Cardiac muscle cell (in vitro differentiated cells and primary cell): ENCODE measurements at places on chromosomes 11 and 22.

DNA sequence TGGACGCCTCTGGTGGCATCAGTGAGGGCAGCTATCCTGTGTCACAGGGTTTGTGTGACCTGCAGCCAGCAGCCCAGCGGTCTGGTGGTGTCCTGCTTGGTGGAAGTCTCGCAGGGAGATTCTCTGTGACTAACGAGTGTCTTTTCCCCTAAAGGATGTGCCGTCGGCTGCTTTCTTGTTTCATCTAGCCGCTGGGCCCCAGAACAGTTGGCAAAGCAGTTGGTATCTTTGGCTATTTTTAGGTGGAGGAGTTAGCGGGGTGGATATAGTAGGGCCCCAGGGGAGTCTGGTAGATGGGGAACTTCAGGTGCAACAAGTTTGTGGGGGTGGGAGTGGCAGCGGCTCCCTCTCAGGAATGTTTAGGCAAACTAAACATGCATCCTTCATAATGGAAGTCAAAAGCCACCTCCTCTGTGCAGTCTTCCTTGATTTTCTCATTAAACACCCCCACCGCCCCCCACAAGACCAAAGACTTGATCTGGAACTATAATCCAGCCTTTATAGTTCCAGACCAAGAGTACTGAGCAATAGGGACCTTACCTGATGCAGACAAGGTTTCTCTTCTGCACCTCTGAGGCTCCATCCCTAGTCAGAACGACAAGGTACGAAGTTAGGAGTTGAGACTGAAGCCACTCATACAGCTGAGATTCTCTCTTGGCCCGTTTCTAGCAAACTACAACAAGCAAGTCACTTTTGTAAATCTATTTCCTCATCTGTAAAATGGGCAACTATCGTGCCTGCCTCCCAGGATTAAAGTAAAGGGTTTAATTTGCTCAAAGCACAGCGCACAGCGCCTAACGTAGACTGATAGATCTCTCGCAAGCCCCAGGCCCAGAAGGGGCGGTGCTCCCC is 1.1 kb upstream of the PELI3 start:
- H3K4me3 ChIP-seq, result peak overlapping the region; percentile 46
- H3K27me3 ChIP-seq, result no peaks in the 10 kb centered on the region
- H3K36me3 ChIP-seq, result no peaks in the 10 kb centered on the region
- no peak for DNase-seq
- peak overlapping the region; percentile 85 for H3K27ac ChIP-seq
- H3K4me1 ChIP-seq, result peaks cover 7% of the 10 kb centered on the region

- no peak for DNase-seq
- no peak overlapping the region for H3K27ac ChIP-seq
- no peak overlapping the region for H3K4me3 ChIP-seq
- no peaks in the 10 kb centered on the region for H3K4me1 ChIP-seq
These were observed 8.1 kb downstream of the APIP start for GRCh38 chr11:34907934-34908593.

DNA sequence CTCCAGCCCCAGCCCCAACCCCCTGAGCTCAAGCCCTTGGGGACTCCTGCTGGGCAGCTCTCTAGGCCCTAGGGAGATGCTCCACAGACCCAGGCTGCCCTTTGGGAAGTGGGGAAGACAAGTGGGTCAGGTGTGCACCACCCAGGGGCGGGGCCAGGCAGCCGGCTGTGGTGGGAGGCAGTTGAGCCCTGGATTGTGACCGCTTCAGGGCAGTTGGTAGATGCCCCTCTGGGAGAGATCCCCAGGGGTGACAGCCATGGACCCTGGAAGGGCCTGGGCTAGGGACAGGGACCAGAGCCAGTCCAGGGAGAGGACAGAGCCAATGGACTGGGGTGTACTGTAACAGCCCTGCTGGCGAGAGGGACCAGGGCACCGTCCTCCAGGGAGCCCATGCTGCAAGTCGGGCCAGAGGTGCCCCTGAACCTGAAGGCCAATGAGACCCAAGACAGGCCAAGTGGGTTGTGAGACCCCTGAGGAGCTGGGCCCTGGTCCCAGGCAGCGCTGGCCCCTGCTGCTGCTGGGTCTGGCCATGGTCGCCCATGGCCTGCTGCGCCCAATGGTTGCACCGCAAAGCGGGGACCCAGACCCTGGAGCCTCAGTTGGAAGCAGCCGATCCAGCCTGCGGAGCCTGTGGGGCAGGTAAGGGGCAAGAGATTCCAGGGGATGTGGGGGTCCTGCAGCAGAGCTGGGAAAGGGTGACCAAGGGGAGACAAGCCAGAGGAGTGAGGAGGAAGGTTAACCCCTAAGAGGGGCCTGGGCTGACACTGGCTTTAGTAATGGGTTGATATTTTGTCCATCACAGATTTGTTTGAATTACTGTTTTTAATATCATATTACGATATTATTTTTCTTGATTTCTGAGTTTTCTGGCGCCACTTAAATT is at the start of gene IGLL5:
Gene IGLL5 (plus strand): TSS at position 196 of the 883 bp plus-strand sequence. CDS start 238 bp downstream, at position 434.
- H3K27me3 ChIP-seq, result no peaks in the 10 kb centered on the region
- no peaks in the 10 kb centered on the region for H3K36me3 ChIP-seq
- no peaks in the 10 kb centered on the region for H3K4me1 ChIP-seq
- H3K4me3 ChIP-seq, result no peak within 1 kb of the TSS
- no peak within 1 kb of the TSS for H3K27ac ChIP-seq

DNA sequence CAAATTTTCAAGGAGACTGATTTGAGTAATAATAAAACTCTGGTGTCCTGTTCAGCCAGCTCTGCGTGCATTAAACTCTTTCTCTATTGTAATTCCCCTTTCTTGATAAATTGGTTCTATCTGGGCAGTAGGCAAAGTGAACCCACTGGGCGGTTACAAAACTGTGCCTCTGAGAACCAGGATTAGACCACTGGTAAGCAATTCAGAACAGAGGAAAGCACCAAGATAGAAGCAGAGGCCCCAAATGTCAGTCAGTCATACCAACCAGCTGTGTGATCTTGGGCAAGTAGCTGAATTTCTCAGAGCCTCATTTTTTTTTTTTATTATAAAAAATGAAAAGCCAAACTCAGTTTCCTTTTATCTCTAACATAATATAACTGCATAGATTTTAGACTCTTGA is 54.9 kb downstream of the TRIM44 start:
- H3K36me3 ChIP-seq, result no peaks in the 10 kb centered on the region
- H3K4me1 ChIP-seq, result no peaks in the 10 kb centered on the region
- no peaks in the 10 kb centered on the region for H3K27me3 ChIP-seq
- H3K4me3 ChIP-seq, result no peak overlapping the region
- no peak overlapping the region for H3K27ac ChIP-seq

DNA sequence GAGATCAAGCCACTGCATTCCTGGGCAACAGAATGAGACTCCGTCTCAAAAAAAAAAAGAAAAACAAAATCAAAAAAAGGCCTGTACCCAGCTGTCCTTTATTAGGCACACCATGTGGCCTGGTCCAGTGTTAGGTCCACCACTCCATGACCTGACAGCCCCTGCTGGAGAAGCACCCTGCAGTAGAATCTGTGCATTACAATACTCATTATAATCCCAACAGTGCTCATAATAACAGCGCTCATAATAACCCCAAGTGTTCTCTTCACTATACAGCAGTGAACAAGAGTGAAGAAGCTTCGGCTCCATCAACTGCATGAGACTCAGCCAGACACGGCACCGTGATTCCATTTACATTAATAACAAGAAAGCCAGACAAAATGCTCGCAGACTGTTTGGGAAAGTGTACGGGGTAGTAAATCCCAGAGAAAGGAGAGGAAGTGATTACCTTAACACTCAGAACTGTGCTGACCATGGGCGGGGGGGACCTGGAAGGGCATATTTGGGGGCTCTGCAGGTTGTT is 8.9 kb upstream of the EHD1 start:
- H3K27ac ChIP-seq, result no peak overlapping the region
- no peak overlapping the region for H3K4me3 ChIP-seq
- no peaks in the 10 kb centered on the region for H3K36me3 ChIP-seq
- peaks cover 27% of the 10 kb centered on the region for H3K4me1 ChIP-seq
- DNase-seq, result no peak

- no peaks in the 10 kb centered on the region for H3K4me1 ChIP-seq
- H3K27ac ChIP-seq, result no peak overlapping the region
- peak; percentile 47 for DNase-seq
- H3K36me3 ChIP-seq, result no peaks in the 10 kb centered on the region
- no peak overlapping the region for H3K4me3 ChIP-seq
These were observed 14.3 kb upstream of the FGF19 start for GRCh38 chr11:69718147-69718546.

DNA sequence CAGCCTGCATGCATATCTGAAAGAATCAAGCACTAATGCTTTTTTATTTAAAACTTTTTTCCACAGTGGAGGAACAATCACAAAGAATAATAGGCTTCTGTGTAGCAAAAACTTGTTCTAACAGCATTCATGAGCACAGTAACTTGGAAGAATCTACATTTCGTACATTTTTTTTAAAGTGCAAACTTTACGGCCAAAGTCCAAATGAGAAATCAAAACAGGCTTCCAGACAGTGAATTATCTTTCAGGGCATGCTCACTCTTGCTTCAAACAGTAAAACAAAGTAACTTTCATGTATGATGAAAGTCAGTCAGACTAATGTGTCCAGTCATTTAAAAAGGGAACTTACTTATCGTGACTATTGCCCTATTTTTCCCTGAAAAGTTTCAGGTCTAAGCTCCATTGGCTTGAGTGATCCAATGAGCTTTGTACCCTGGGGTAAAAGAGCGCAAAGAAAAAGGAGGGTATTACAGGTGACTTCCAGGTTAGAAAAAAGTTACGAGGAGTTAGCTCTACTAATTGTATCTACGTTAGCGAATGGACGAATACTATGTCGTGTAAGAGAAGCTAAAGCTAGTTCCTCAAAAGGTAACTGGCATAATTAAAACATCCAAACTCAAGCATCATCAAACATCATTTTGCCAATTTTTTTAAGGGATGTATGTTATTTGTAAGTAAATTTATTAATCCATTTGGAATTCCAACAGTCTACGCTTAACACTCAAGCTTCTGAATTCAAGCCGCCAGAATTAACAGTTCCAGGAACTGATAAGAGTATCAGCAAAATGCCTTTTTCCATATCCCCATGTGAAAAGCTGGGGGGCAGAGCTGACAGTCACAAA is 1.7 kb downstream of the PICALM start:
- H3K27ac ChIP-seq, result peak overlapping the region; percentile 100
- H3K27me3 ChIP-seq, result no peaks in the 10 kb centered on the region
- H3K4me3 ChIP-seq, result peak overlapping the region; percentile 83
- peaks cover 32% of the 10 kb centered on the region for H3K4me1 ChIP-seq

DNA sequence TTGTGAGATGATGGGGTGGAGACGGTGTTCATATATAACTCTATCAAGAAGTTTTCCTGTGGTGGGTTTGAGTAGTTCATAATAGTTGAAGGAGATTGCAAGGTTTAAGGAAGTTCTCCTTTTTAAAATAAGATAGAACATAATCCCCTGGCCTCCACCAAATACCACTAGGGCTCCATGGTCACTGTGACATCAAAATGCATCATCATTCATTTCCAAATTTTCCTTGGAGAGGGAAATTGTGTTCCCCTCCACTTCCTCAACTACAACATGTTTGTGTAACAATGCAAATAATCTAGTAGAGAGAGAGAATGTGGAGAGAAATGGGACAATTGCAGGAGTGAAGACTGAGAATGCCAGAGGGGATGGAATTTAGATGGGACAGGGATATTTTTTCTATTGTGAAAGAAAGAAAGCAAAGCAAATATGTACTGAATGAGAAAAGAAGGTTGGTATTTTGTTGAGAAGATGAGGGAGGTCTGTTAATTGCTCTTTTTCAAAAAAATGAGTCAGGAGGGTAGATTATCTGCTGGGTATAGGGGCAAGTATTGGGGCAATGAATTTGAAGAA is 33.4 kb upstream of the ZBED5 start:
- H3K27me3 ChIP-seq, result no peaks in the 10 kb centered on the region
- peaks cover under 1% of the 10 kb centered on the region for H3K4me1 ChIP-seq
- H3K4me3 ChIP-seq, result no peak overlapping the region
- no peaks in the 10 kb centered on the region for H3K36me3 ChIP-seq
- DNase-seq, result no peak
- no peak overlapping the region for H3K27ac ChIP-seq

DNA sequence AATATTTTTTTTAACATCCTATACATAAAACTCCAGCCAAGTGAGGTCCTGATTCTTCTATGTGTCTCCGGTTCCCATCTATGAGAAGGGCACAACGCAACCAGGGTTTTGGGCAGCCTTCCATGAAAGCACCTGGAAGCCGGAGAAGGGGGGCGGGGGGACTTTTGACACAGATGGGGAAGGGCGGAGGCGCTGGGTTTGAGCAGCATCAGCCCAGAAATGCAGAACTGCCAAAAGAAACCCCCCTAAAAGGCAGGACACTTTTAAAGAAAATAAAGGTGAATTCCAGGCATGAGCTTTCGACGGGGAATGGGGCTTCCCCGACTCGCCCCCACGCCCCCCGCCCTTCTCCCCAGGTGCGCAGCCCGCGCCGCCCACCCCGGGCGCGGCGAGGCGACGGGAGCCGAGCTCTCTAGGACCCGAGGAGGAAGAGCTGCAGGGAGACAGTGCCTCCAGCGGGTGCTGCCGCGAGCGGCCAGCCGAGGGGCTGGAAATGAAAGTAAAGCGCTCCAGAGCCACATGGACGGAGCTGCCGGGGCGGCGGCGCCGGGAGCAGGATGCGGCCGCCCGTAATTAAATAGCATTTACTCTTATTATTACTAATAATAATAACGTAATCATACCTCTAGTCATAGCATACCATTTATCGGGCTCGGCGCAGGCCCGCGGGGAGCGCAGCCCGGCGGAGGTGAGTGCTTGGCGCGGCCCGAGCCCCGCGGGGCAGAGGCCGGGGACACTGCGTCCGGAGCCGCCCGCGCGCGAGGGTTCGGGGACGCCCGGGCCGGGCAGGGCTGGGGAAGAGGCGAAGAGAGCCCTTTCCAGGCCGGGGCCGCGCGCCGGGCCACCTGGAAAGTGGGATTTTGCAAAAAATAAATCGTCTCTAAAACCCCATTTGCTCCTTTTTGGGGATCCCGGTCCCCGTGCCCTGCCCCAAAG is at the start of gene ZC3H7B:
Gene ZC3H7B (plus strand): TSS at position 441 of the 936 bp plus-strand sequence. CDS start 19,136 bp downstream, outside the sequence.
- peak within 1 kb of the TSS; percentile 86 for H3K27ac ChIP-seq
- no peaks in the 10 kb centered on the region for H3K27me3 ChIP-seq
- peak within 1 kb of the TSS; percentile 89 for H3K4me3 ChIP-seq
- H3K4me1 ChIP-seq, result peaks cover 8% of the 10 kb centered on the region
- no peaks in the 10 kb centered on the region for H3K36me3 ChIP-seq

- no peaks in the 10 kb centered on the region for H3K27me3 ChIP-seq
- H3K4me3 ChIP-seq, result no peak overlapping the region
- H3K27ac ChIP-seq, result no peak overlapping the region
These were observed 38.3 kb upstream of the SYT13 start for GRCh38 chr11:45324459-45324858.

DNA sequence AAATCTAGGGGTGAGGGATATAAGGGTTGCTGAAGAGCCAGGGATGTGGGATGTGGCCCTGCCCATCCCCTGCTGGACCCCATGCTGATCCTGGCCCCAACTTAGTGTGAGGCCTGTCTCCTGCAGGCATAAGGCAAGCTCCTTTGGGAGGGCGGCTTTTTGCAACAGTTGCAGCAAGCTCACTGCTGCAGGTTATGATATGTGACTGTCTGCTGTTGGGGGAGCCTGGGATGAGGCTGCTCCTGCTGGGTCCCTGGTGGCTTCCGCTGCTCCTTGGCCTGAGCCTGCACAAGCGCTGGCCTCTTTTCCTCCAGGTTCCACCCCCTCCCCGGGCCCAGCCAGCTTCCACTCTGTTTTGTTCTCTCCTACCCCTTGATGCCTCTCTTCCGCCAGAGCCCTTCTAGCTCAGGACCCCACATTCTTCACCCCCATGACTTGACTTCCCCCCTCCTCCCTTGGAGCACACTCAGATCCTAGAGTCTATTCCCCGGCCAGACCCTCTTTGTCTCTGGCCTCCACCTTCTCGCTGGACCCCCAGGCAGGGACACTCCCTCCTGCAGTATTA is 35.0 kb upstream of the SYT13 start:
- H3K27ac ChIP-seq, result no peak overlapping the region
- H3K4me1 ChIP-seq, result no peaks in the 10 kb centered on the region

- no peaks in the 10 kb centered on the region for H3K36me3 ChIP-seq
- H3K27me3 ChIP-seq, result peaks cover 11% of the 10 kb centered on the region
- no peak overlapping the region for H3K27ac ChIP-seq
- DNase-seq, result no peak
These were observed 59.2 kb downstream of the BTG4 start for GRCh38 chr11:111452817-111453552.
